ENCODE measurements at places on chromosomes 7 and 10.
A peak's percentile ranks its signal among the peaks of the same experiment; 100 is the strongest.

DNA sequence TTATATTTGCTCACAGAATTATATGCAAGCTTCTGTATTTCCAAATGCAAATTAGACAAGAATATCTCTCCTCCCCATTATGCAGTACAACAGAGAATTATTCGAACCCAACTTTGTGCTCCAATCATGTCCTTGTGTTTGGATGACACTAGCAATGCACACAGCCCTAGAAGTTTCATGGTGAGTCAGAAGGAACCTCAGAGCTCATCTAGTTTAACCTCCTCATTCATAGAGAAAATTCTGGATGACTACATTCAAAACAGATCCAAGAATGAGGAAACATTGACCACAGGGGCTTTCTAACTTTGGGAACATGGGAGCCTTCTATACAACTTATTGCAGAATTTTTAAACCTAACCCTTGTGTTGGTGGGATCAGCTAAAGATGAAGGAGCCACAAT is 12.8 kb upstream of the ARID5B start:
- DNase-seq = no peak

DNA sequence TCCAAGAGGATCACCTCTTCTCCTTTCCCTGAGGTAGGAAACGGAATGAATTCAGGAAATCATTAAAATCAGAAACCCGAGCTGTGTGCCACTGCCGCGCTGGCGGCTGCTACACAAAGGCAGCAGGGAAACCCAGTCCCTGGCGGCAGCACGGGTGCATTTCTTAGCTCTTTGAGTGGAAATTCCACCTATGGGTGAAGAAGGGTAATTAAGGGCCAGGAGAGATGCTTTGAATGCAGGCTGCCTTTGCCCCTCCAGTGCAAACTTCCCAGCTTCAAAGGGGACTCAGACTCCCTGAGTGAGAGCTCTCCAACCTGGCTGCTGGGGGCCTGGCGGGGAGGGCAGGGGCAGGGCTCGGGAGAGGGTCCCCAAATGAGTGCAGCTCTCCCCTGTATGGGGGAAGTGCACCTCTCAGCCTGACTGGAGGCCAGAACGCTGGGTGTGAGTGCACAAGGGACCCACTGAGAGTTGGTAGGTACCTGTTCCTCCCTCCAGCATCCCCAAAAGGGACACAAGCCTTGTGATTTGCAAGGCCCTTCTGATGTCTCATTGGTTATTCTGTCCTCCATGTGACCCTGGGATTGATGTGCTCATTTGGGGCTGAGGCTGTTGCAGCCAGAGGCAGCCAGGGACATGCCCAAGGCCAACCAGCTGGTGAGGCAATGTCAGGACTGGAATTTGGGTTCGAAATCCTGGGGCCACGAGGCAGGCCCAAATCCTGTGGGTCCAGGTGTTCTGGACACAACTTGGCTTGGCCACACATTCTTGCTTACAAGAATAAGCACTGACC is 16.3 kb upstream of the ZMIZ1 start:
- DNase-seq = peak; percentile 34

- DNase-seq = peak; percentile 41
Observed at GRCh38 chr10:122703483-122704448, 4.1 kb upstream of the C10orf120 start.

DNA sequence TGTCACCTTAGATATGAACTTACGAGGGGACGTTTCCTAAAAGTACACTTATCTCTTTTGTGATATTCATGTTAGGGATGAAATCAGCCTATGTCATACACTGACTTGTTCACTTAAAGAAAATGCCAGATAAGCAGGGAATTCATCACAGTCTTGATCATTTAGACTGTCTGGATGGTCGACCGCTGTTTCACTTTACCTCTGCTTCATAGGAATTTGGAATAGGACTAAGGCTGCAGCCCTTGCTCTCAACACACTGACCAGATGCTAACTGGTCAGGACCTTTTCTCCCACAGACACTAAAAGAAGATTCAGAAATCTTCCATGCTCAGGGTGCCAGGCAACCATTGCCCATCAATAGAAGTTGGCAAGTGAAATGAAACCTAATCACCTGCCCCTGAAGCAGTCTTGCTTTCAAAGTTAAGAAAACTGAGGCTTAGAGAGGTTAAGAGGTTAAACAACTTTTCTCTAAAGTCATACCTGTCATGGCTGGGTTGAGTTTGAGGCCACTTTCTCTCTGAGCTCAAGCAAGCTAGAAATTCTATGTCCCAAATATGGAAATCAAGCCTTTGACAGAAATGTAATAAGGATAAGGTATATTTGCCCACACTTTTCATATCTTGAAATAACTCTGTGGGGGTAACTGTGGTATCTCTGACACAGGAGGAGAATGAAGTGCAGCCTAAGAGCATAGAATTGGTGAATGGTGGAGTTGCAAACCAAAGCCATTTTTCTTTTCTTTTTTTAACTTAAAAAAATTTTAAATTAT is 77.1 kb downstream of the MAP3K8 start:
- no peak for DNase-seq

- no peak for DNase-seq
Observed at GRCh38 chr7:155945670-155946325, 133.5 kb upstream of the SHH start.

DNA sequence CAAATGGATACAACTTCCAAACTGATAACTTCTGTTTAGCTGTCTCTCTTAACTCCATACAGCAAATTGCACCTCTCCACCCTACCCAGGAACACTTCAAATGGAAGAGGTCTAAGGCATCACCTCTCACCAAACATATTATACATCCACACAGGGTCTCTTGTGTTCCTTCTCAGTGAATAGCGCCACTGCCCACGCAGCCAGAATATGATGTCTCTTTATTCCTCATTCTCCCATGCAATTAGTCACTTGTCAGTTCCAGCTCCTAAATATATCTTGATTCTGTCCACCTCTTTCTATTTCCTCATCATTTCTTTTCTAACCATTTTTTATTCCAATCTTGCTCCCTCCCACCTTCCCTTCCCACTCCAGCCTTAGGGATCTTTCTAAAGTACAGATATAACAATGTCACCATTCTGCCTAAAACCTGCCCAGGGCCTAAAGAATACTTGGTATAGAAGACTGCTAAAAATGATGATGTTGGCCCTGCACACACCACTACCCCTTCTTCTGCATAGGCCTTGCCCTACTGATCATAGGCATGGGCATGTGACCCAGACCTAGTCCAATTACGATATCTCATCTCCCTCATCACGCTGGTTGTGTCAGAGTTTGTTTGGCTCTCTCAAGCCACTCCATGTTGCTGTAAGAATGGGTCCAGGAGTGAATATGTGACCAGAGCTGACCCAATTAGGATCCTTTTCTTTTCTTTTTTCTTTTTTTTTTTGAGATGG is 5.7 kb upstream of the TSPAN14 start:
- no peak for DNase-seq

- no peak for DNase-seq
Observed at GRCh38 chr10:60286559-60286958, 103.1 kb downstream of the ANK3 start.

DNA sequence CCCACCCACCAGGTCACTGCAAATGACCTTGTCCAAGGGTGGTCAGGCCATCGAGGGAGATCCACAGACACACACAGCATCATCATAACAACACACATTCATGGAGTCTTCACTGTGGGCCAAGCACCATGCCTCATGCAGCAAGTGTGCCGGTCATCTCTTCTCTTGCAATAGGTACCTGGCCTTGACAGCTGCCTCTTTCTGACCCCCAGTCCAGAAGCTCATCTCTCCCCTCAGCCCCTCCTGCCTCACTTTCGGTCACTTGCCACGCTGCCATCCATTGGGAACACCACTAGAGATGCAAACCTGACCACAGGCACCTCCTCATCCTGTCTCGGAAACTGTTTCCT is 75.9 kb downstream of the OAT start:
- DNase-seq = no peak

GRCh38 chr10:122126763-122127659 is 138.0 kb downstream of the TACC2 start:
- DNase-seq = no peak

DNA sequence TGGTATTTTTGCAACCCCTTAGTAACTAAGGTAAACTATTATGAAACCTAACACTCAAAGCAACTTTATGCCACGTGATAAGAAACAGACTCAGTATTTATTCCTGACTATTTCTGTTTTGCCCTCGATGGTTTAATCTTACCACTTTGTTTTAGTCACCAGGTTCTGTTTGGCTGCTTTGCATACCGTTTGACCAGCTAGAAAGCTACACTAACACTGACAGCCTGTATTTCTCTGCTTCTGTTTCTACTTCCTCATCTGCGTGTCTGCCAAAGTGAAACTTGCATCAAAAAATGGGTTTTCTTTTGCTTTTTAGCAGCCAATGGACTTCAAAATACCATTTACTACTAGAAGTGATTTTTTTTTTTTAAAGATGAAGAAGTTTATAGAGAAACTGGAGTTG is 802.5 kb downstream of the GRM8 start:
- no peak for DNase-seq

DNA sequence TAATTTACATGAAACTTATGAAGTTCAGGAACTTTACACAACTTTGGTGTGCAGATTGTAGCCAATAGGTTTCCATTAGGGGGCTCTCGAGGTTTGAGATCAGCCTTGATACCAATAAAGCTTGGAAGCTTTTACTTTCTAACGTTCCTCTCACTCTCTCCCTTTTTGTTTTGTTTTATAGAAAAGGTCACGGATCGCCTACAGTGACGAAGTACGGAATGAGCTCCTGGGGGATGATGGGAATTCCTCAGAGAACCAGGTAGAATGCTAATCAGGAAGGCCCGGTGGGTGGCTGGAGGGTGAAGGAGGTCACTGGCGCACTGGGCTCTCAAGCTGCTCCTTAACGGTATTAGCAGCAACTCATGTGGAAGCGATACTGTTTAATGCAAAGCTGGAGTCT is 79.9 kb downstream of the VTI1A start:
- DNase-seq = no peak

DNA sequence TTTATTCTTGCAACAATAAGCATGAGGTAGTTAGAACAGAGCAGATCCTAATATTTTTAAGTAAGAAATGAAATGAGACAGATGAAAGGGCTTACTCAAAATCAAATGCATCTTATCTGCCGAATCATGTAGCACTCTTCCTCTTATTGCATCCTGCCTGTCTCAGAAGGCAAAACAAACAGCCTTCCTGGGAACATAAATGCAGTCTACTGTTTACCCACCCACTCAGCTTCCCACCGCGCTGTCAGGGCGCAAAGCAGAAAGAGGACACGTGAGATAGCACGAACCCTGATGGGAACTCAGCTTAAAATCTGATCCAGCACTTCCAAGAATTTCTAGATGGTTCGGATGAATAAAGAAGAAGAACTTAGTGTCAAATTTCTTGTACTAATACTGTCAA is 114.4 kb upstream of the CDK1 start:
- no peak for DNase-seq

GRCh38 chr10:114688786-114689185 is 30.7 kb upstream of the ABLIM1 start:
- no peak for DNase-seq

- no peak for DNase-seq
Observed at GRCh38 chr7:116407165-116407564, 92.4 kb upstream of the CAV2 start.

DNA sequence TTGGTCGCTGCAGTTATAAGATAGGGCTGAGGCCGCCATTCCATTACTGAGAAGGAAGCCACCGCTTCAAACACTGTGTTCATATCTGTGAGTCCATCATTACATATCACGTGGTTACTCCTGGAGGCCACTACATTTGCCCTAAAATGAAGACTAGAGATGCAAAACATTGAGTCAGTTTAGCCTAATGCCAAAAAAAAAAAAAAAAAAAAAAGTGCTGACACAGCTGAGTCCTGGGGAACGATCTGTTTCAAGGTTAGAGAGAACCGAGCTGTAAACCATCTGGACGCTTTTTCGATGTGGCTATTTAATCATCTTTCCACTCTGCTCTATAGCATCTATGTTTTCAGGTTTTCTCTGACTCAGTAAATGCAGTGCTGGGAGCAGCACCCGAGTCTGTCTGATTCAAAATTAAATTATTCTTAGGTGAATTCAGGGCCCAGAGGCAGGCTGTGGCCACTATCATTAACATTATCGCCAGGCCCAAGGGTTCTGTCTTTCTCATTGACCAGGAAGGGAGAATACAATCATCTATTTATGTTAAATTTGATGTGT is 449.1 kb downstream of the PAXIP1 start:
- no peak for DNase-seq

- no peak for DNase-seq
Observed at GRCh38 chr10:18252086-18252485, 111.9 kb downstream of the CACNB2 start.

- DNase-seq = no peak
Observed at GRCh38 chr7:38748056-38748610, 117.0 kb upstream of the AMPH start.

- no peak for DNase-seq
Observed at GRCh38 chr10:62136931-62137330, 131.7 kb downstream of the RTKN2 start.

GRCh38 chr7:157987906-157988305 is 599.7 kb downstream of the PTPRN2 start:
- no peak for DNase-seq

GRCh38 chr7:130114776-130115175 is 44.4 kb downstream of the KLHDC10 start:
- no peak for DNase-seq

- DNase-seq = no peak
Observed at GRCh38 chr10:80324891-80325364, 31.6 kb downstream of the DYDC1 start.

- DNase-seq = no peak
Observed at GRCh38 chr7:44048031-44048795, 3.7 kb downstream of the DBNL start.

GRCh38 chr10:89363729-89364442 is 14.0 kb upstream of the IFIT1B start:
- DNase-seq = no peak

DNA sequence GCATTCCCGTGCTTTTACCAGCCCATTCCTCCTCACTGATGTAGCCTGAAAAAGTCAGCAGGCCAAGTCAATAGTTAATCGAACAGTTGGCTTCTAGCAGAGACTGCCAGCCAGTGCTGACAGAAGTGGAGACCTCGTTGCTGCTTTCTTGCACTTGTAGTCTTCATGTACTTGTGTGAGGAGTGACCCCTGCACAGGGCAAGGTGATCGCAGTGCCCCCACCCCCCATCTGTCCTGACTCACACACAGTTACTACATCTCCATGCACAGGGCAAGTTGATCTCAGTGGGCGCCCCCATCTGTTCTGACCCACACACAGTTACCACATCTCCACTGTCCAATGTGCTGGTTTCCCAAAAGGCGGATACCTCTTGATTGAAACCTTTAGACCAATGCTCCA is 34.2 kb downstream of the C10orf71 start:
- DNase-seq = no peak

GRCh38 chr7:139696552-139696951 is 81.2 kb downstream of the HIPK2 start:
- DNase-seq = no peak

- no peak for DNase-seq
Observed at GRCh38 chr7:131638641-131639430, 82.4 kb upstream of the PODXL start.

- no peak for DNase-seq
Observed at GRCh38 chr7:138564365-138564764, 104.3 kb downstream of the TRIM24 start.

All from CD4-positive, alpha-beta T cell treated with Interleukin-12 subunit alpha and Interleukin-12 subunit beta, for 1 hour (primary cell).